ENCODE measurements at places on chromosomes 16 and 17.

GRCh38 chr16:785563-786535 is 2.3 kb downstream of the RPUSD1 start:
- peak; percentile 21 for DNase-seq

GRCh38 chr17:18319604-18320256 is 4.6 kb downstream of the SMCR8 start:
- peak; percentile 48 for DNase-seq

- peak; percentile 51 for DNase-seq
Observed at GRCh38 chr17:66087073-66087472, 104.9 kb downstream of the CEP112 start.

GRCh38 chr17:8144401-8145231 is 7.6 kb downstream of the PER1 start:
- no peak for DNase-seq

GRCh38 chr16:74591876-74592650 is 14.9 kb downstream of the GLG1 start:
- DNase-seq, result no peak

- DNase-seq, result peak; percentile 81
Observed at GRCh38 chr17:32206861-32207260, 58.8 kb upstream of the RHBDL3 start.

DNA sequence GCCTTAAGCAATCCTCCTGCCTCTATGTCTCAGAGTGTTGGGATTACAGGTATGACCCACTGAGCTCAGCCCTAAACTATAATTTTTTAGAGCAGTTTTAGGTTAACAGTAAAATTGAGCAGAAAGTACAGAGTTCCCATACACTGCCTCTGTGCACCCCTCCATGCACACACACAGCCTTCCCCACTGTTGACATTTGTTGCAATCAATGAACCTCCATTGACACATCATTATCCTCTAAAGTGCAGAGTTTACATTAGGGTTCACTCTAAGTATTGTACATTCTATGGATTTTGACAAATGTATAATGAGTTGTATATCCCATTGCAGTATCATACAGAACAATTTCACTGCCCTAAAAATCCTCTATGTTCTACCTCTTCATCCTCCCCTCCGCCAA is 35.0 kb downstream of the NGFR start:
- DNase-seq, result no peak

DNA sequence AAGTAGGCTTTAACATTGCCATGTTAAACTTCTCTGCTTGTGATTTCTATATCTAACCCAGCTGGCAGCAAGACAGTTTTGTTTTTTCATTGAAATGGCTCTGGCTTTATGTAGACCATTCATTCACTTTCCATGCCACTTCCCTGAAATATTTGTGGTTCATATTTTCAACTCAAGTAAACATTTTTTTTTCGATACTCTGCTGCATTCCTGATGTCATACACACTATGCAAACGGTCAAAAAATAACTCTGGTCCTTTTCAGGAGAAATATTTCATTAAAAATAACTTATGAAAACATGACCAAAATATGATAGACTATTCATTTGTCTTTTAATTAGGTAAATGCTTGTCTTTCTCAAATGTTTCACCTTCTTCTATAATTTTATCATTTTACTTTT is 116.3 kb downstream of the USP22 start:
- peak; percentile 54 for DNase-seq

- DNase-seq, result peak; percentile 26
Observed at GRCh38 chr17:40063187-40063771, 514 bp downstream of the THRA start.

Data from fibroblast of skin of right quadriceps (primary cell).